ENCODE measurements at places on chromosomes 2 and 18. TPM values are rescaled to one million over a fixed set of nuclear protein-coding genes. Genes with fewer than 3 reads are reported as not detected.

The CXCR2 gene
- total RNA-seq = 1.6 TPM

GRCh38 chr2:19722531-19722971, 179.2 kb downstream of the TTC32 start:
- DNase-seq = peak; percentile 22

GRCh38 chr18:62634979-62635630, 80.2 kb upstream of the PHLPP1 start:
- DNase-seq = no peak

GRCh38 chr2:177728920-177729319, 336.3 kb downstream of the AGPS start:
- DNase-seq = no peak

GRCh38 chr2:180577567-180577966, 402.8 kb upstream of the UBE2E3 start:
- no peak for DNase-seq

- DNase-seq = no peak
These were observed 60.7 kb upstream of the COX7A2L start for GRCh38 chr2:42421601-42422239.

DNA sequence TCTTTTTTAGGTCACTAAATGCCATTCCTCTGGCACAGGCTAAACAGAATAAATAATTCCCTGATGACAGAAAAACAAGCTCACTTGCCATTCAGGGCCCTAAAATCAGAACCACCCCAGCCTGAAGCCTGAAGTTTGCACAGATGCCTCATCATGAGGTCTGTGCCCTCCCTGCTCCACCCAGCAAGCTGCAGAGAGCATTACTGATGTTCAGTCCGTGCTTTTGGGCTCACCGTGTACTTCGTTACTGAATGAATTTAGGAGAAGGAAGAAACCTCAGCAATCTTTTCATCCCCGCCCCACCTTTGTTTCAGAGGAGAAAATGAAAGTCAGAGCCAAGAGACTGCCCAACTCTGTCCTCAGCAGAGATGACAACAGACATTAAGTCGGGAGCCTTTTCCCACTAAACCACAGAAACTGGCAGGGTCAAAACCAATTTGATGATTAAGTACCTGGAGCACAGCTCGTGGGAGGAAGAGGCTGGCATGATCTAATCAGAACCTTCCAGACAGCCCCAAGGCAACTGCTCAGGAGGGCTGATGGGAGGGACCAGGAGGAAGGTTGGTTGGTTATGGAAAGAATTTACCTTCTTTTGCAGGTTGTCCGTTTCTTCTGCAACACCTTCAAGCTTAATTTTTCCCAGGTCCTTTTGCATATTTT, 122.7 kb downstream of the LAMA1 start:
- DNase-seq = no peak

All from lung (tissue), 17 donors.